Liver (tissue), 10 donors: ENCODE measurements at places on chromosomes 11 and 22. TPM values are rescaled to one million over a fixed set of nuclear protein-coding genes. Genes with fewer than 3 reads are reported as not detected.

Gene ASCL3
- not detected for polyA plus RNA-seq

Gene POLR2F
- polyA plus RNA-seq, result 84.7 TPM

Gene MIOX
- not detected for polyA plus RNA-seq

Gene ZP1
- polyA plus RNA-seq, result not detected

Gene OR51F1
- not detected for polyA plus RNA-seq

Gene SCGB1C1
- not detected for polyA plus RNA-seq
